Thymus (tissue), 14 donors: ENCODE measurements at places on chromosomes 12 and 14. TPM values are rescaled to one million over a fixed set of nuclear protein-coding genes. Genes with fewer than 3 reads are reported as not detected.

DNA sequence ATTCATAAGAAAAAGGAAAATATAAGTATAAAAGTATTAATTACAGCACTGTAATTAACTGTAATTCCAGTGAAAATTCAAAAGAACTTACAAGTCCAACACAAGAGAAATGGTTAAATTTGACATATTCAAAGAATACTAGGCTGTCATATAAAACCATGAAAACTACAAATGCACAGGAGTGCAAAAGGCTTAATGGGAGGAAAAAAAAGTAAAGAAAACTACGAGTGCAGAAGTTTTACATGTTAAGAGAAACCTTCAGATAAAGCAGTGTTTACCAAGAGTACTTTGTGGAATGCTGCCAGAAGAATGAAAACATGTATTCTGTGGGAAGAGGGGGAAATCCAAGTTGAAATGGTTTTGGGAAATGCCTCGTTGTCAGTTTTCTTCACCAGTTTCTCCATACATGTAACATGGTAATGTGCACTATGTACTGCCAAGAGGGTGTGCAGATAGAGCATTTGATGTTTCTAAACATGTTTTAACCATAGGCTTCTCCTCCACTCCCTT, 9.1 kb downstream of the HEATR5A start:
- DNase-seq = no peak

GRCh38 chr14:99258341-99258861, 13.6 kb downstream of the BCL11B start:
- no peak for DNase-seq

PRKCH gene
- total RNA-seq = 81.8 TPM

DNA sequence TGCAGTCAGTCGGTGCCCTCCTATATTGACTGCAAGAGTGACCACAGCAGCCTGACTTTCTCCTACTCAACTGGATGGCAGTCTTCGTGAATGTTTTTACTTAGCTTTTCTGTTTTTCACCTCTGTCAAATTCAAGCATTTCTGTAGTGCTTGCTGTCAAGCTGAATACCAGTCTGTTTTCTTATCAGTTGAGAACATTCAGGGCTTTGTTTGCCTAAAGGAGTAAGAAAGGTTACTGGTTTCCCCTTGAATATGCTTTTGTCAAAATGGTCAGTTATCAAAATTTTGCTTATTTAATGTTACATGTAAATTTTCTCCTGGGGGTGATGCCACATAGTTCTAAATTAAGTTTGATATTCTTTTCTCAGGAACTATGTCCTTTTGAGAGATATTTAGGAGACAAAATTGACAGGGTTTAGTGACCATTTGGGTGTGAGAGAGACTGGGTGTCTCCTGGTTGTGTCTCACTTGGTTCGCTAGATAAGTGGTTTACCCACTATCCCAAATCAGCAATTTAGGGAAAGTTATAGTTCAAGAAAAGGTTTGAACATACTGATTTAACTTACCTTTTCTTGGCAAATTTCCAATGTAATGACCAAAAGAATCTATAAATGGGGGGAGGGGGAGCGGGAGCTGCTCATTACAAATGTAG, 366.3 kb downstream of the TMTC2 start:
- no peak for DNase-seq

- DNase-seq = no peak
Measured at GRCh38 chr14:59013672-59014298, 174.7 kb upstream of the DAAM1 start.

DNA sequence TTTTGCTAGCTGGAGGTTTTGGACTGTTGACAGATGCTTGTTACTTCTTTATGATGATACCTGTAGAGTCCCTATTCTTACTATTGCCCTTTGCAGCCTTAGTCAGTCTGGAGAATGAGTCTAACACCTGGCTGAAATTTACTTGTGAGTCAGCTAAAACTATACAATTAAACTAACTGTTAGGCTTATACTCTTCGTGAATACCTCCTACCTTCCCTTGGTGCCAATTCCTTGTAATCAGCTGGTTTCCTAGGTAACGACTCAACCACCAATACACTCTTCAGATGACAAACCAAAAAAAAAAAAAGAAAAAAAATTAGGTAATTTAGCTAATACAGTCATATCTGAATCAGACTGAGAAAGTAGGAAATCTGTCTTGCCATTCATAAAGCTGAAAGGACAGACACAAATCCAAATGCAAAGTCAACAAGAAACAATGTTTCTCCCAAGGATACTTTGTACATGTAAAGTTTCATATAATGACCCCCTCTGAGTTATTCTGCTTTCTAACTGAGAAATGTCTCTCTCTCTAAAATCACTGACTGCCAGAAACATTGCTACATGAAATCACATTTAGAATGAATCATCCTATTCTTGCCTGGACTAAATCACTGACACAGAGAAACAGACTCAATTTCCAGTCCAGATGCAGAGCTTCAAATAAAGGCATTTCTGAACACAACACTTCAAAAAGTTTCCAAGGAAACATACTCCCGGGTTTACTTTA, 56.5 kb upstream of the CDKL1 start:
- DNase-seq = no peak

MLEC gene
- 52.0 TPM for total RNA-seq

- no peak for DNase-seq
Measured at GRCh38 chr14:104872469-104873341, 7.6 kb downstream of the CEP170B start.

C1S gene
- 74.2 TPM for total RNA-seq

DNA sequence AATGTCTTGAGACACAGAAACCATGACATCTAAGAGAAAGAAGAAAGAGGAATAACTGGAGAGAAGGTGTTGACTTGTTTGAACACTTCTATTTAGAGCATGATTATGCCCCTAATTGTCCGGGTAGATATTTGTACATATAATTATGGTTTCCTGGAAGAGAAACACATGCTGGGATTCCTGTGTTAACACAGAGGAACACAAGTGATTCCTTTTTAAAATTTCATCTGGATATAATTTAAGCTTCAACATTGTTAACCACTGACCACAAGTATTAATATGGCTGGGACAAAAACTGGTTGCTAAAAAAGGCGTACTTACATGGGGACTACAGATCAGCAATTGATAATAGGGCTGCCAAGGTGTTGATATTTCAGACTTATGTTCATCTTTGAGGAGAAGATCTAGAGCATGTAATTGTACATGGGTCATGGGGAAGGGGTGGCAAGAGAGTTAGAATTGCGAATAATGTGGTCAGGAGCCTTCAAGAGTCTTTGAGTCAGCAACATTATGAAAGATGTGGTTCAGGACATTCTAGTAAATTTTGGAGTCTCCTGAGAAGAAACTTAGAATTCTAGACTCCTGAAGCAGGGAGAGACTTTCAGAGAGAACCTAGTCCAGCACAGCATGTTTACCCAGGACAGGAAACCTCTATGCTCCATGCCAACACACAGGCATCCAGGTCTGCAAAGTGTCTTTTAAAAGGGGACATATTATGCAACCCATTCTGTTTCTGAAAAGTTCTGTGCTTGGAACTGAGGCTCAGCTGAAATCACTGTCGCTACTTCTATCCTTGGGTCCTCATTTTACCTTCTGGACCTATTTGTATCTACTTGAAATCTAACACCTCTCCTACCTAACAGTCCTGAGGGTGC, 56.5 kb downstream of the SLC38A1 start:
- DNase-seq = no peak

CLEC14A gene
- total RNA-seq = 4.8 TPM

DNA sequence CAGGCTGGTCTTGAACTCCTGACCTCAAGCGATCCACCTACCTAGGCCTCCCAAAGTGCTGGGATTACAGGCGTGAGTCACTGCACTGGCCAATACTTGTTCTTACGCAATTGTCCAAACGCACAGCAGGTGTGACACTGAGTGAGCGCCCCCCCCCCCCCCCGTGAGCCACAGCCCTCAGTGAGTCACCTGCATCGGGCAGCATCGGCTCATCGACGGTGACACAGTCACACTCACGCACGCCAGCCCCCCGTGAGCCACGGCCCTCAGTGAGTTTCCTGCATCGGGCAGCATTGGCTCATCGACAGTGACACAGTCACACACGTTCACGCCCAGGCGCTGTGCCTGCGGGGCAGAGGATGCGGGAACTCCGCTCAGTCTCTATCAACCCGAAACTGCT, 42.5 kb downstream of the GALNT9 start:
- no peak for DNase-seq

DNA sequence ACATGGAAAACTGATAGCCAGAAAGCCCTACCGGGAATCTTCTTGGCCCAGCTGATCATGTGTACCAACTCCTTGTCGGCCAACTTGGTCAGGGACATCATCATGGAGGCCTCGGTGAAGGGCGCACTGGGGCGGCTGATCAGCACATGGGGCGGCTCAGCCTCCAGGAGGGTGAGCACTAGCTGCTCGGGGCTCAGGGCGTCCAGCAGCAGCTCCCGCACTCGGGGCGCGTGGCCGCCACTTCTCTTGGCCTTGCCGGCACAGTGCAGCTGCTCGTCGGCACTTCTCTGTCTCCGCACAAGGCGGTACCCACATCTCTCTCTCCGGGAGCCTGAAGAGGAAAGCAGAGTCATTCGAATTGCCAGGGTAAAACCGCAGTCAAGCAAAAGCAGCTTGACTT, 33.8 kb downstream of the ESR2 start:
- no peak for DNase-seq

- peak; percentile 80 for DNase-seq
Measured at GRCh38 chr14:58239244-58240195, 5.1 kb upstream of the PSMA3 start.

- no peak for DNase-seq
Measured at GRCh38 chr12:5792343-5792742, 152.7 kb downstream of the ANO2 start.

DNA sequence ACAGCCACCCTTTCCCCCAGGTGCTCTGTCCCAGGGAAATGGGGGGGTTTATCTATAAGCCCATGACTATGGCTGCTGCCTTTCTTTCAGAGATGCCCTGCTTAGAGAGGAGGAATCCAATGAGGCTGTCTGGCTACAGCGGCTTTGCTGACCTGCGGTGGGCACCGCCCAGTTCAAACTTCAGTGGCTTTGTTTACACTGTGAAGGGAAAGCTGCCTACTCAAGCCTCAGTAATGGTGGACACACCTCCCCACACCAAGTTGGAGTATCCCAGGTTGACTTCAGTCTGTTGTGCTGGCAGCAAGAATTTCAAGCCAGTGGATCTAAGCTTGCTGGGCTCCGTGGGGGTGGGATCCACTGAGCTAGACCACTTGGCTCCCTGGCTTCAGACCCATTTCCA, 869.2 kb downstream of the SLC6A15 start:
- no peak for DNase-seq

SELPLG gene
- 69.6 TPM for total RNA-seq

DNA sequence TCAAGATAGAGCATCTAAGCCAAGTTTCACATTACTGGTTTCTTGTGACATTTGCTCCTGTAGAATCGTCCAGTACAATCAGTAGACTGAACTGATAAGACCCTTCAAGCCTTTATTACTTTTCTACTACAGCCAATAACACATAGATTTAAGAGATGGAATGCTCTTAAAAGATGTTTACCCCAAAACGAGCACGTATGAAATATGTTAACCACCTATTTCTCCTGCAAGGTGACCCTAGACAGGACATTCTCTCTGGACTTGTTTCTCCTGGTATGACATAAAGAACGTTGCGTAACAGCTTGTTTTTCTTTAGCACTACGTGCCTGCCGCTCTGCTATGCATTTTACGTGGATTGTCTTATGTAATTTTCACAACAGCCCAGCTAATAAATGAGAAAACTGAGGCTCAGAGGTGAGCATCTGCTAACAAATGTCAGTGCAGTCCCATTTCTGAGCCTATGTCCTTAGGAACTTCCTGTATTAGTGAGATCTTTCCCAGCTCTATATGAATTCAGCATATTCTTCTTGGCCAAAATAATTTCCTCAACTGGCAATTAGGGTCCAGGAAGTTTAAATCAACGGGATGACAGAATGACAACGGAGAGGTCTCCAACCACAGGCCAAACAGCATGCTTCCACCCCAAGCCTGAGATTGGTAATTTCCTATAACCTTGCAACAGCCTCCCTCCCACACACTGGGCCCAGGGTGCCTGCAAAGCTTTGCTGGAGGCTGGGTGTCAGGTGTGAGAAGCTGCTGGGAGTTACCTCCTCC, 3.7 kb downstream of the NFKBIA start:
- no peak for DNase-seq

- DNase-seq = no peak
Measured at GRCh38 chr14:99155173-99156089, 116.6 kb downstream of the BCL11B start.

DNA sequence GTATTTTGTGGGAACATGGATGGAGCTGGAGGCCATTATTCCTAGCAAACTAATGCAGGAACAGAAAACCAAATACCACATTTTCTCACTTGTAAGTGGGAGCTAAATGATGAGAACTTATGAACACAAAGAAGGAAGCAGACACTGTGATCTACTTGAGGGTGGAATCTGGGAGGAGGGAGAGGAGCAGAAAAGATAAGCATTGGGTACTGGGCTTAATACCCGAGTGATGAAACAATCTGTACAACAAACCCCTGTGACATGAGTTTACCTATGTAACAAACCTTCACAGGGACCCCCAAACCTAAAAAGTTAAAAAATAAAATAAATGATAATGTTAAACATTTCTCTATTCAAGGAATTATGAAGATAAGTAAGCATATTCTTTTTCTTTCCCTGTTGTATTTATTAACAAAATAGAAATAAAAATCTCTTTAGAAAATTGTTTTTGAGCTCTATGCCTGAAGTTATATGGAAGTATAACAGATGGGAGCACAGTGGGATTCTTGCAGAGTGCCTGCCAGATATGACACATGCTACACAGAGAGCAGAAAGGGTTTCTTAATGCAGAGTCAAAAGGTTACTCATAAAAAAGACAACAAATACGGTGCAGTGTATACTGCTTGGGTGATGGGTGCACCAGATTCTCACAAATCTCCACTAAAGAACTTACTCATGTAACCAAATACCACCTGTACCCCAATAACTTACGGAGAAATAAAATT, 52.0 kb upstream of the SYNE2 start:
- DNase-seq = no peak

DNA sequence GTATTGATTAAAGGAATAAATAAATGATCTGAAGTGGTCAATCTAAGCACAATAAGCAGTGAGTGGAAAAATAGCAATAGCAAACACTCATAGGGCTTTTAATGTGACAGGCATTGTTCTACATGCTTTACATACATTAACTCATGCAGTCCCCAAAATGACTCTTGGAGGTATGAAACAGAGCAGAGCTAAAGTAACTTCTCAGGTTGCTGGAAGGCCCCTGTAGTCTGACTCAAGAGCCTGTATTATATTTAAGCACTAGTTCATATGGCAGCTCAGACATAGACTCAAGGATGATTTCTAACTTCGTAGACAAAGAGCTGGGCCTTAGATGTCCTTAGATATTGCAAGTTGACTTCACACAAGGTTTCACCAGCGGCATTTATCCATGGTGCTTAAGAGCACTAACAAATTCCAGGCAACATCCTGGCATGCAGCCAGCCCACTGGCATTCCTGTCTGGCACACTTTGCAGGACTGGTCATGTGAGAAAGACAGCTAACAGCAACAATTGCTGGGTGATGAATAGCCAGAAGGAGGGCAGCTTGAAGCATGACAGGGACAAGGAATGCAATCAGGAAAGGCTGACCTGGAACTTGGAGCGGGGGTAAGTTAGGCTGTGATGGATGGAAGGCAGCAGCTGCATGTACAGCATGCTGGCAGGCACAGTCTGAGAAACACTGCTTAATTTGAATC, 22.9 kb upstream of the KTN1 start:
- no peak for DNase-seq

- no peak for DNase-seq
Measured at GRCh38 chr12:67937822-67938221, 51.4 kb upstream of the IFNG-AS1 start.
